ENCODE measurements at places on chromosomes 16 and 17.

- no peak for DNase-seq
These were observed 25.6 kb downstream of the CMTR2 start for GRCh38 chr16:71263582-71263981.

GRCh38 chr17:830950-831349 is 48.8 kb downstream of the MRM3 start:
- no peak for DNase-seq

GRCh38 chr17:68457168-68457538 is at the start of gene WIPI1:
Gene WIPI1 (minus strand): TSS chr17:68457496. CDS start chr17:68457421, 75 bp downstream.
- DNase-seq = no peak

DNA sequence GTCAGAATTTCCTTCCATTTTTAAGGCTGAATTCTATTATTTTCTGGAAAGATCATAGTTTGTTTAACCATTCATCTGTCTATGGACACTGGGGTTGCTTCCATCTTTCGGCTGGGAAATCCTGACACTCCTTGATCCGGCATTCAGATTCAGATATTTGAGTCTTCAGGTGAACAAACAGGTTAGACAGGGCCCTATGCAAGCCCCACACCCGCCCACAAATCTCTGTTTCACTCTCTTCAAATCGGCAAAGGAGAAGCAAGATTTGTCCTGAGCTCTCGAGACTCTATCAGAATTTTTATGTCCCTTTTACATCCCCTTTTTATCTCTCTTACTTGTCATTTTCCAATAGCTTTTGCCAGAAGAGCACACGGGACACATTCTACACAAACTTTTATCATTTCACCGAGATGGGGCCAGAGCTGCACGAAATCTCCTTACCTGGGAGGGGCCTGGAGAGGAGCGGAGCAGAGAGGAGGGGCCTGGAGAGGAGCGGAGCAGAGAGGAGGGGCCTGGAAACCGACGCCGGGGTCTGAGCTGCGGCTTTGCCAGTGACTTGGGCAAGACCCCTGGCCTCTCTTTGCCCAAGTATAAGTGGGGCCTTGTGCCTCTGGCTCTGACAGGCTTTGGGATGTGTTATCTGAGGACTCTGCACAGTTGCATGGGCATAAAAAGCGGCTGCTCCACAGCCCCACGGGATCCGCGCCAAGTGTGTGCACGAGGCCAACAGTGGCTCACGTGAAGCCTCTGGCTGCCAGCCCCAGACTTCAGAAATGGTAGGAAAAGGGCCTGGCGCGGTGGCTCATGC is 54.3 kb upstream of the RBFOX3 start:
- no peak for DNase-seq

DNA sequence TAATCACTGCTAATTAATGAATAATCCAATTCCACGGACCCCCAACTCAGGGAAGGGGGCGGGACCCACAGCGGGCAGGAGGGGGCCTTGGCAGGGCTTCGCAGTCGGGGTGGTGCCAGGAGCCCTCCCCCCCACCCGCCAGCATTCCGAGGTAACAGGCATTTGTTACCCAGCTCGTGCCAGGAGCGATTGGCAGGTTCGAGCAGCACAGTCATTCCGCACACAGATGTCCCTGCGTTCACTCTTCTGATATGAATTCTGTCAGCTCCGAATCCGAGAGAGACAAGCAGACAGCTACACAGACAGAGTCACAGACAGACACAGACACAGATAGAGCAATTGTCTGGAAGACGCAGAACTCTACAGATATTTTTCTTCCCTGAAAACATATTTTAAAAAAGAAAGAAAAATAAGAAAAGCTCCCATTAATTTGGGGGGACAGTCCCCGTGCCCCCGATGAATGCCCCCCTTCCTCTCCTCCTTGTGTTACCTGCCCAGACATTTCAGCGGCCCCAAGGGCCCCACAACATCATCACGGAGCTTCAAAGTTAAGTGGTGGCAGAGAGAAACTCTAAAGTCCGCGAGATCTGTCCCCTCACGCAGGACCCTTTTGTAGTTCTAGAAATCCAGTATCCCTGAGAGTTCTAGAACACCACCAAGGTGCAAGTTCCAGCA is 10.2 kb downstream of the NEUROD2 start:
- no peak for DNase-seq

- DNase-seq = no peak
These were observed 3.5 kb downstream of the CACNG4 start for GRCh38 chr17:66967837-66968543.

- DNase-seq = no peak
These were observed 140.4 kb downstream of the PMP22 start for GRCh38 chr17:15124746-15125145.

- no peak for DNase-seq
These were observed 205.5 kb upstream of the CDH11 start for GRCh38 chr16:65327346-65327745.

GRCh38 chr17:60073063-60073462 is 5.7 kb downstream of the HEATR6 start:
- DNase-seq = no peak

DNA sequence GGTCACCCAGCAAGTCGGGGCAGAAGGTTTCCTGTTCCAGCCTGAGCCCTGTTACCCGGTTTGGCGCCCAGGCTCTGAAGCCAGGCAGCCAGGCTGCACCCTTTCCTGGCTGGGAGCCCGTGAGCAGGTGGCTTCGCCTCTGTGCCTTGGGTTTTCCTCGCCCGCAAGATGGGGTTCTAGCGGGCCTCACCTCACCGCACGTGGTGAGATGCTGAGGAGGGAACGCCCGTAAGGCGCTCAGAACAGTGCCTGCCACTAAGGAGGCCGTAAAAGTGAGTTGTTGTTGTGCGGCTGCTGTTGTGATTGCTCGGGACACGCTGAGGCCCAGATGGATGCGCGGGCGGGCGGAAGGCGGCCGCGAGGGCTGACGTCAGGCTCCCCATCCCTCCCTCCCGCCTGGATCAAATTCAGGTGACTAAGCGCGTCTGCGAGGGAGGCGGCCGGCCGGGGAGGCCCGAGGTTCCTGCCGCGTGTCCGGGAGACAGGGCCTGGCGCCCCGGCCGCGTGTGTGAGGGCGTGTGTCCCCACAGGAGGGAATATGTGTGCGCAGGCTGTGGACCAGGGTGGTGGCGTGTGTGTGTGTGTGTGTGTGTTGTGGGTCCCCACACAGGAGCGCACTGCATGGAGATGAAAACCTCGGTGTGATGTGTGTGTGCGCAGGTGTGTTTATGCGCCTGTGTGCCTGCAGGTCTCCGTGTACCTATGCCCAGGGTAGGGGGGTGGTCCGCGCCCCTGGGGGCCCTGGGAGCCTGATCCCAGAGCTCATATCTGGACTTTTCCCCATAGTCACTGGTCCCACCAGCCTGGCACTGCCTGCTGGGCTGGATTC is 4.3 kb downstream of the CAMKK1 start:
- no peak for DNase-seq

- no peak for DNase-seq
These were observed 2.0 kb downstream of the LUC7L3 start for GRCh38 chr17:50721194-50722010.

GRCh38 chr17:62717889-62718288 is 90.2 kb downstream of the MARCHF10 start:
- no peak for DNase-seq

DNA sequence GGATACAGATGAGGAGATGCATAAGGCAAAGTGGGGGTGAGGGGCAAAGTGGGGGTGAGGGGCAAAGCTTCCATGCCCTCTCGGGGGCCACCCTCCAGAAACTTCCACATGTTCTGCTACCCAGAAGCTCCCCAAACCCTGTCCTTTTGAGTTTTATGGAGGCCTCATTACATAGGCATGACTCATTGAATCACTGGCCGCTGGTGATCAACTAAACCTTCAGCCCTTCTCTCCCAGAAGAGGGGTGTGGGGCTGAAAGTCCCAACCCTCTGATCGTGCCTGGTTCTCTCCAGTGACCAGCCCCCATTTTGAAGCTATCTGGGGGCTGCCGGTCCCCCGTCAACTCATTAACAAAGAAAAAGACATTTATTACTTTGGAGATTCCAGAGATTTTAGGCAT is 27.5 kb downstream of the ITGAE start:
- DNase-seq = no peak

GRCh38 chr17:55727920-55728319 is 5.3 kb upstream of the TMEM100 start:
- no peak for DNase-seq

GRCh38 chr17:50908140-50908859 is 42.1 kb upstream of the TOB1 start:
- no peak for DNase-seq

- no peak for DNase-seq
These were observed 5.1 kb downstream of the LYRM9 start for GRCh38 chr17:27888067-27888466.

GRCh38 chr16:84957792-84958191 is 53.5 kb downstream of the ZDHHC7 start:
- DNase-seq = no peak

DNA sequence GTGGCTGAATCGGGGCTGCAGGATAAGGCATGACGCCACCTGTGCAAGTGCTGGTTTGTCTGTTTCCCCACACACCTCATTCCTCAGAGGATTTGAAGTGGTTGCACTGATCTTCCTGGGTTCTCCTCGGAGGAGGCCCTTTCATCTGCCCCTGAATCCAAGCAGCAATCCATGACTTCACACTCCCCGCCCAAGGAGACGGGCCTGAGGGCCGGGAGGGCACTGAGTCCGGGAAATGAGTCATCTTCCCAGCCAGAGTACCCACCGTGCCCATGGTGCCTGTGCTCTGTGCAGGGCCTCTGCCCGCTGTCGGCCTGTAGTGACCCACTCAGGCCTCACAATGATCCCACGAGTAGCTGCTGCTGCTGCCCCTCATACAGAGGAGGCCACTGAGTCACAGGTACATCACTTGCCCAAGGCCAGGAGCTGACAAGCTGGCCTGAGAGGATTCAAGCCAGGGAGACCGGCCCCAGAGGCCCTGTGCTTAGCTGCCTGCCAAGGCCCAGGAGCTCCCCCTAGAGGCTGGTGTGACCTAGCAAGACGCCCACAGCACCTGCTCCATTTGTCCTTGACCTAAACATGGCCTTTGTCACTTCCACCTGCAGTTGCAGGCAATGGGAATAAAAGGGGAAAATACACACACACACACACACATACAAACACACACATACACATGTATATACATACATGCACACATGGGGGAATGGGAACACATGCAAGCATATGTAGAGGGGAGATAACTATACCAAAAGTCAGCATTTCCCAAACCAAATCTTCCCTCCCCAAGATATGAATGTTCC is 240.0 kb downstream of the C16orf95 start:
- DNase-seq = no peak

DNA sequence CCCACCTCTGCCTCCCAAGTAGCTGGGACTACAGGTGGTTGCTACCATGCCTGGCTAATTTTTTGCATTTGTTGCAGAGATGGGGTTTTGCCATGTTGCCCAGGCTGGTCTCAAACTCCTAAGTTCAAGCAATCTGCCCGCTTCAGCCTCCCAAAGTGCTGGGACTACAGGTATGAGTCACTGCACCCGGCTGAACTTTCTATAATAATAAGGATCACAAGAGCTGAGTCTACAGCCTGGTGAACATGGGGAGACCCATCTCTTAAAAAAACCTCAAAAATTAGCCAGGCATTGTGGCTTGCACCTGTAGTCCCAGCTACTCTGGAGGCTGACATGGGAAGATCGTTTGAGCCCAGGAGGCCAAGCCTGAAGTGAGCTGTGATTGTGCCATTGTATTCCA is 53.5 kb downstream of the WDR59 start:
- DNase-seq = no peak

- DNase-seq = no peak
These were observed 3.6 kb upstream of the XAF1 start for GRCh38 chr17:6752068-6752909.

- DNase-seq = no peak
These were observed 28.8 kb upstream of the ST6GALNAC1 start for GRCh38 chr17:76672270-76672851.

DNA sequence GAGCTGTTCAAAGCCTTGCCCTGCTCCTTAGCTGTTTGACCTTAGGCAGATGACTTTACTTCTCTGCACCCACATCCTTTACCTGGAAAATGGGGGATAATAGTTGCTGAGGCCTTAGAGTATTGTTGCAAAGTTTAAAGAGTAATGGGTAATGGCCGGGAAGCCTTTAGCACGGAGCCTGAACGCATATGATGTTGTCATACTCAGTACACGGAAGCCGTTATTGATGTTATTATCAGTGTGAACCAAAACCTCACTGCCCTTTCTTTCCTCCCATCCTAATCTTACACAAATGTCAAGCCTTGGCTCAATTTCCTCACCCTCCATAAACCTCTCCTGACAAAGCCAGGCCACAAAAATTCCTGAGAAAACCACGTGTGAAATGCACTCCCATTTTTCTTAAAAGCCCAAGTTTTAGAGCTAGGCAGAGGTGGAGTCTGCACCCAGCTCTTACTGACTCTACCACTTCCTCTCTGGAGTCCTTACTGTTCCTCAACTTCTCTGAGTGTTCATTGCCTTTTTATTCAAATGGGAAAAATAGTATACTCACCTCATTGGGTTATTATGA is 67.3 kb upstream of the CACNG3 start:
- no peak for DNase-seq

DNA sequence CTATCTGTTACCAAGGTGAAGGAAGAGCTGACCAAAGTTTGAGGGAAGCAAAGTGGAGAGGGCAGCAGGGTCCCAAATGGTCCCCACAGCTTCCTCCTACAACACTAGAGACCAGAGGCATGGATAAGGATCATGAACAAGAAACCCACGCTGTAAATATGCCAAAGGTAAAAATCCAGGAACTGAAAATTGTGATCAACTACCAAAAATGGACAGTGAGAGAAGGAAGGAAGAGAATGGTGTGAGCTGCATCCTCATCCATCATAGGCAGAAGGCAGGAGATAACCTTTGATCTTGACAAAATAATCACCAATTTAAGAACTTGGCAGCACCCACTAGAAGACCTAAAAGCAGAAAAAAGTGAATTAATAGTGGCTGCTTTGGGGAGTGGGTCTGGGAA is 66.2 kb downstream of the CYTH1 start:
- no peak for DNase-seq

DNA sequence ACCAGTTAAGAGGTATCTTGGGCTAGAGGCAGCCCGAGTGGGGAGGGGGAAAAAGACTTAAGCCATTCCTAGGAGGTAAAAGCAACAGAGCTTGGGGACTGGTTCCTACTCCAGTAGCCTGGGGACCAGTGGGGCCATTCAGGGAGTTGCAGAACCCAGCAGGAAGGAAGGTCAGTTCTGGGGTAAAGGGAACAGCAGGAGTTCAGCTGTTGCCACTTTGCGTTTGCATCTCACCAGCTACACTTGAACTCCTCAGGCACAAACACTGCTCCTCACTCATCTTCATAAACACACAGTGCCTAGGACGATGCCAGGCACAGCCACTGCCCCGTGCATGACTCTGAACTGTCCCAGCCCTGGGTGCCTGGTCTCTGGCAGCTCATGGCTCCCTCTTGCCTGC is 4.0 kb downstream of the HAP1 start:
- DNase-seq = no peak

DNA sequence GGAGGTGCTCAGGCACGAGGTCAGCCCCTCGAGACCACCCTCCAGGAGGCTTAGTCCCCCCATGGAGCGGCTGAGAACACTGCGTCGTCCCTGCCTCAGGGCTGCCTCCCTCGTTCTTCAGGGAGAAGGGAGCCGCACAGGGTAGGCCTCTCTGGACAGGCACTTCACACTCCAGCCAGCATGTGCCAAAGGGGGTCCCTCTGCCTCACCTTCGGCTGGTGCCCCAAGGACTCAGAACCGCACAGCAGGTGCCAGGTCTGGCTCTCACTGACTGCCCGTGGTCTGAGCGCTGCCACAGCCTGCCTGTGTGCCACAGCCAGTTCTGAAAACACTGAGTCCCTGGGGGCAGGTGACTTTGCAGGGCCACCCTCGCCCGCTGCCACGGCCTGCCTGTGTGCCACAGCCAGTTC is 7.1 kb downstream of the P2RX5 start:
- DNase-seq = no peak

All from stimulated activated CD8-positive, alpha-beta memory T cell treated with anti-CD3 and anti-CD28 coated beads, Interleukin-12 subunit alpha, Interleukin-12 subunit beta, amount 100 ng/mL, for 4 hours (primary cell).